ENCODE measurements at places on chromosomes 1 and 21.

DNA sequence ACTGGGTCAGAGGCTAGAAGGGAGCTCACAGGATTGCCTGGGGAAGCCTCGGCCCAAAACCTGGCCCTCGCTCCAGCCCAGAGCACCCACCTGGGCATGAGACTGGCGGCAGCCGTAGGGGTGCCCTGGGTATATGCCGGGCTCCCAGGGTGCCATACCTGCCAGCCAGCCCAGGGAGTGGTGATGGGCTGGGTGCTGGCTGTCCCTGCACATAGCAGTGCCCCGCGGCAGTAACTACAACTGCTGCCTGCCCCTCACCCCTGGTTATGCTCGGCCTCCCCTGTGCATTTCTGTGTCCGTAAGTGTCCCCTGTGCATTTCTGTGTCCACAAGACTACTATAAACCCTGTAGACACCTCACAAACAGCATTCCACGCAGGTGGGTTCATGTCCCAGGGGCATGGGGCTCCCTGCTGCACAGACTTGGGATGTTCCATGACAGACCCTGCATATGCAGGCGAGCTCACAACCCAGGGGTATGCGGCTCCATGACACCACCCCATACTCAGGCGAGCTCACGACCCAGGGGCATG is 5.8 kb upstream of the SPATC1L start:
- DNase-seq = no peak
- H3K27ac ChIP-seq = no peak overlapping the region
- no peaks in the 10 kb centered on the region for H3K27me3 ChIP-seq
- peaks cover 6% of the 10 kb centered on the region for H3K36me3 ChIP-seq

GRCh38 chr1:208187499-208188041 is 56.6 kb downstream of the PLXNA2 start:
- H3K27ac ChIP-seq = no peak overlapping the region
- H3K4me1 ChIP-seq = peaks cover 10% of the 10 kb centered on the region
- no peak overlapping the region for H3K4me3 ChIP-seq
- H3K27me3 ChIP-seq = peaks cover 6% of the 10 kb centered on the region

DNA sequence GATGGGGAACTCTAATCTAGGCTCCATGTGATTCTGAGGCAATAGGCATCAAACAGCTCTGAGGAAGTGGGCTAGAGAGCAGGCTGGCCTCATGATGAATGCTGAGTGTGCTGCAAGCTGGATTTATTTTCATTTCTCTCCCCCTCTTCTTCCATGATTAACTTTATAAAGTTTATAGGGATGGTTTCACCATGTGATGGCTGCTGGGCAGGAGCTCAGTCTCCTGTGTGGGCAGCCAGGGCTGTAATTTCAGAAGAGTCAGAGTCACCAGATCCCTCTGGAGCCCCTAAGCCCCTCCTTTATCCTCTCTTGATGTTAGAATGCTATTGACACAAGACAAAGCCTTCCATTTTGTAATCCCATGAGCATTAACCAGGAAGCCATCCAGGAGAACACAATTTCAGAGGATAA is 143.6 kb downstream of the CNIH3 start:
- DNase-seq = no peak
- peaks cover 2% of the 10 kb centered on the region for H3K27me3 ChIP-seq
- H3K27ac ChIP-seq = no peak overlapping the region

DNA sequence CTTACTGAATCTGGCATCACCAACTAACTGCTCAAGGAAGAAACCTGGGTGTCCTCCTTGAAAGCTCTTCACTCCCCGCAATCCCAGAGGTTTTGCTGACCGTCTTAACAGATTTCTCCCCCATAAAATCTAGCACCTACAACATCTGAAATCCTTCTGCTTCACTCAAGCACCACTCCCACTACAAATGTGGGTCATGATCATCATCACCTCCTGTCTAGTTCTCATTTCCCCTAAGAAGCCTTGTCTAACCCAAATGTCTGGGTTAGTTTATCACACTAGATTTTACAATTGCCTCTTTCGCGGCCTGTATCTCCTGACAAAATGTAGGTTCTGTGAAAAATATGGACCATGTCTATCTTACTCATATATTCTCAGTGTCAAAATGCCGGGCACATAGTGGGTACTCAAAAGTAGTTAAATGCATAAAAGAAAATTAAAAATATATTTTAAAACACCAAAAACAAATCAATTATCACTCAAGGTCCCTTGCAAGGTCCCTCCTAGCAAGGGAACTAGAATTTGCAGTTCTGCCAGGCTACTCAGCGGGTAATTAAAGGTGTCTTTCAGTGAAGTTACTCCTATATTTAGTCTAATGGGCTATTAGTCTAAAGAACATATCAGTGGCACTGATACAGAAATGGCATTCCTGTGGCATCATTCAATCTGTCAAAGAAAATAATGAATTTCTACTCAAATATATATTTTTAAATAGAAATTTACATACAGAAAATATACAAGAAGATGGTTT is 19.6 kb downstream of the C21orf91 start:
- H3K27ac ChIP-seq = peak overlapping the region; percentile 7

GRCh38 chr1:41323243-41323642 is 38.0 kb upstream of the FOXO6 start:
- no peak overlapping the region for H3K4me3 ChIP-seq
- H3K27me3 ChIP-seq = no peaks in the 10 kb centered on the region
- H3K27ac ChIP-seq = no peak overlapping the region
- no peaks in the 10 kb centered on the region for H3K4me1 ChIP-seq
- H3K36me3 ChIP-seq = no peaks in the 10 kb centered on the region

- peaks cover 28% of the 10 kb centered on the region for H3K36me3 ChIP-seq
- H3K4me1 ChIP-seq = peaks cover 22% of the 10 kb centered on the region
- peak overlapping the region; percentile 95 for H3K4me3 ChIP-seq
These were observed 492 bp upstream of the PGM1 start for GRCh38 chr1:63592536-63593302.

DNA sequence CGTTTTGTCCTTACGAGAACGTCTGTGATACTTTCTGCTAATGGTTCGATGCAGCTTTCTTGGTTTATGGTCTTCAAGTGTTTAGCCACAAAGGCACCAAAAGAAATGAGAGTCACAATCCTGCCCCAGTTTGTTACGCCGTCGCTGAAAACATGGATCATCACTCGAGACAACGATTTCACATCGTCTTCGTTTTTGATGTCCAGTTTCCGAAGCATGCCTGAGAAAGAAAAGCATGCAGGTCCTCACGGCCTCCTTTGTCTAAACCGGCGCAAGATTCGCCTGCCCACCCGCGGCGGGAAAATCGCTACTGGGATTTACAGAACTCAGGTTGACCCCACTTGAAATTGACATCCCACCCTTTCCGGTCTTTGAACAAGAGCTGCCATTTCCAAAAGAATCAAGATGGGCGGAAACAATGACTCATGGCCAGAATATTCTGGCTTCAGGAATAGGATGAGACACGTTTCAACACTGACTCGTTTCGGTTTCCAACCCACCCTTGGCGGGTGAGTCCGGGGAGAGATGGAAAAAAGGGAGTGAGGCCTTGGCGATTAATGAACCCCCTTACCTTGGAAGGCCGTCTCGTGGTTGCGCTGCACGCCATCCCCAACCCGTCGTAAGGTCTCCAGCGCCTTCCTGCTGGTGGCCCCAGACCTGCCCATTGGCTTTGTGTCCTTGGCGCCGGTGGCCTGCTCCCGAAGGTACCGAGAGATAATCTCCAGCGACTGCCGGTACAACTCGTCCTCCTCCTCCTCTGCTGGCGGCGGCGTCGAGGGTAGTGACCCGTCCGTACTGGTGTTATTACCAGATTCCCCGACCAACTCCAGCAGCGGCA is 919 bp downstream of the MCL1 start:
- peak overlapping the region; percentile 98 for H3K27ac ChIP-seq
- H3K27me3 ChIP-seq = peaks cover 4% of the 10 kb centered on the region
- H3K4me3 ChIP-seq = peak overlapping the region; percentile 99
- H3K4me1 ChIP-seq = peaks cover 38% of the 10 kb centered on the region

DNA sequence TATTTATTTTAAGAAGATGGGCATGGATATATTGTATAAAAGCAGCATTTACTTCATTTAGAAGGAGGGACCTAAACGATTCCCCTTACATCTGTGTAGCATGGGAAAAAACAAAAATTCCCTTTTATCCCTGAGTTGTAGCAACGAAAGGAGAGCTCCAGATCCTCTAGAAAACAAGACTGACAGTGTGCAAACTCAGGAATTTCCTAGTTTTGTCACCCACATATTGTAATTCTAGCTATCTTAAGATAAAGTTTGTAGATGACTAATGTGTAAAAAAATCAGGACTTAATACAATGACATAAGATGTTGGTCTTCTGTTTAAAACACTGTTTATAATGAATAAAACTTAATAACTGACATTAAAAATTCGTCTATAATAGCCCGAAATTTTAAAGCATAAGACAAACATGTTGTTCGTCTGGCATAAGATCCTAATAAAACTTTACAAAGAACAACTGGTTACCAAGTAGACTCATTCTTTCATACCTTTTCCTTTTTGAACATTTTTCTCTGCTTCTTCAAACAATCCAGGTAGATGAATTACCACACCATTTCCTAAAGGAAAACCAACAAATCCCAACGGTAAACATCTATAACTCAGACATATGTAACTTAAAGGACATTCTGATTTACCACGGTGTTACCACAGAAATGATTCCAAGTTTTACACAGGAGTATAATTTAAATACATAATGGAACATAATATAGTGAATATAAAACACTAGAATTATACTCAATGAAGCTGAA is 15.2 kb downstream of the ADSS2 start:
- H3K36me3 ChIP-seq = peaks cover 35% of the 10 kb centered on the region
- no peaks in the 10 kb centered on the region for H3K27me3 ChIP-seq
- no peak for DNase-seq
- no peak overlapping the region for H3K4me3 ChIP-seq
- peaks cover 32% of the 10 kb centered on the region for H3K4me1 ChIP-seq
- peak overlapping the region; percentile 97 for H3K27ac ChIP-seq

- peaks cover 22% of the 10 kb centered on the region for H3K36me3 ChIP-seq
- DNase-seq = no peak
- H3K4me3 ChIP-seq = peak overlapping the region; percentile 1
- H3K4me1 ChIP-seq = peaks cover 72% of the 10 kb centered on the region
These were observed 44.1 kb downstream of the GPR3 start for GRCh38 chr1:27436204-27437159.

DNA sequence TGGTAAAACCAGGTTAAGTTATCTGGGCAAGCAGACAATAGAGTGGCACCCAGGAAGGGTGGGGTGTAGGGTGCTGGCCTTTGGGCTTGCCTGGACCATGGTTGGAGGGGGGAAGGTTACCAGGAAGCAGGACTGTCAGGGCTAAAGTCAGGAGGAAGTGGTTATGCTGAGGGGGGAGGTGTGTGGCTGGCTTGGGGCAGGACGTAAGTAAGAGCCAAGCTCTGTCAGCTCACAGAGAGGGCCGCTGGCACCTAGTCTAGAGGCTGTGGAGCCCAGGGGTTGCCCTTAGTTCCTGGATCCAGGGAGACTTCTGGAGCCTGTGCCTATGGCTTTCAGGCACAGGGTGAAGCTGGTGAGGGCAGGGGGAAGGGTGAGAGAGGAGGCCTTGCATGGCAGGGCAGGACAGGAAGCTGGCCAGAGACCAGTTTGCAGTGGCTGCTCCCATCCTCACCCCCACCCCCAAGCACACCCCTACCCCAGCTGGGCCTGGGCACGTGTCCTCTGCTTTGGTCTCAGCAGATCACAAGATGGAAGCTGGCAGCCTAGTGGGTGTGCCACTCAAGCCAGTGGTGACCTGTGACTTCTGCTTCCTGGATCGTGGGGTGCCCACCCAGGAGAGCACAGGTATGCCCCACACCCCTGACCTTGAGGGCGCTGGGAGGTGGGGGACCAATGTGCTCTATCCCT is 20.5 kb upstream of the SMYD3 start:
- no peak for DNase-seq
- H3K27me3 ChIP-seq = no peaks in the 10 kb centered on the region
- peaks cover 5% of the 10 kb centered on the region for H3K4me1 ChIP-seq
- H3K27ac ChIP-seq = peak overlapping the region; percentile 17

- peak overlapping the region; percentile 72 for H3K4me3 ChIP-seq
- peaks cover 49% of the 10 kb centered on the region for H3K27me3 ChIP-seq
- no peak for DNase-seq
These were observed 9.1 kb downstream of the CDKN2C start for GRCh38 chr1:50978852-50979781.

DNA sequence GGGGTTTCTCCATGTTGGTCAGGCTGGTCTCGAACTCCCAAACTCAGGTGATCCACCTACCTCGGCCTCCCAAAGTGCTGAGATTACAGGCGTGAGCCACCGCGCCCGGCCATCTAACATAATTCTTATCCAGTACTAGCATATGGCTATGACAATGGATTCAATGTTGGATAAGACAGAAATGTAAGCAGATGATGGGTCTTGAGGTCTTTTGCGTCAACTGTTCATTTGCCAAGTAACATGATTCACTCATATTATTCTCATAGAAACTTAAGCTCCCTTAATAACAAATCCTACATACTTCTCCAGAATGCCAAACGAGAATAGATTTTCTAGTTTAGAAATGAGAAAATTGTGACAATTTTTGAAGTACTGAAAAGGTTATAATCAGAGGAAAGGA is 170.3 kb downstream of the RGS7 start:
- no peak for DNase-seq
- no peak overlapping the region for H3K4me3 ChIP-seq
- H3K27ac ChIP-seq = no peak overlapping the region
- no peaks in the 10 kb centered on the region for H3K4me1 ChIP-seq
- no peaks in the 10 kb centered on the region for H3K27me3 ChIP-seq
- H3K36me3 ChIP-seq = no peaks in the 10 kb centered on the region

- no peaks in the 10 kb centered on the region for H3K4me1 ChIP-seq
- no peaks in the 10 kb centered on the region for H3K36me3 ChIP-seq
- H3K27me3 ChIP-seq = peaks cover 4% of the 10 kb centered on the region
- no peak overlapping the region for H3K4me3 ChIP-seq
- no peak for DNase-seq
- H3K27ac ChIP-seq = no peak overlapping the region
These were observed 362.4 kb upstream of the KAZN start for GRCh38 chr1:14236097-14236496.

- H3K36me3 ChIP-seq = no peaks in the 10 kb centered on the region
- H3K27ac ChIP-seq = no peak overlapping the region
- H3K27me3 ChIP-seq = peaks cover 3% of the 10 kb centered on the region
- no peaks in the 10 kb centered on the region for H3K4me1 ChIP-seq
- no peak overlapping the region for H3K4me3 ChIP-seq
These were observed 212.6 kb downstream of the TGFB2 start for GRCh38 chr1:218557731-218558130.

DNA sequence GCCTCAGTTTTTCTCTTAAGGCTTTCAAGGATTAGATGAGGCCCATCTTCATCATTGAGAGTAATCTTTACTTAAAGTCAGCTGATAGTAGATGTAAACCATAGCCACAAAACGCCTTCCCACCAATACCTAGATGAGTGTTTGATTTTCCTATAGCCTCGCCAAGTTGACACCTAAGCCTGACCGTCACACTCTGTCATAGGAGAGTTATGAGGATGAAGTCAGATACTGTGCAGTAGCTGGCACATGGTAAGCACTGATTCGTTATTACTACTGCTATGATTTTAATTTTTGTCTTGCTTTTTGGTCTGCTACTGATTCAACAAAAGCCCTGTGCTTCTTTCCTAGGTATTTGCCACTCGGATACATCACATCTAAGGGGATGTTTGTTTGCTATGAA is 395.5 kb downstream of the RPS6KC1 start:
- H3K27ac ChIP-seq = no peak overlapping the region
- no peaks in the 10 kb centered on the region for H3K36me3 ChIP-seq
- peaks cover under 1% of the 10 kb centered on the region for H3K27me3 ChIP-seq
- no peaks in the 10 kb centered on the region for H3K4me1 ChIP-seq
- no peak for DNase-seq

- H3K4me1 ChIP-seq = peaks cover 42% of the 10 kb centered on the region
- no peak for DNase-seq
- H3K4me3 ChIP-seq = no peak overlapping the region
- H3K36me3 ChIP-seq = peaks cover 18% of the 10 kb centered on the region
- peak overlapping the region; percentile 13 for H3K27ac ChIP-seq
These were observed 2.8 kb downstream of the USP21 start for GRCh38 chr1:161162052-161162451.

GRCh38 chr1:98201666-98202081 is 280.8 kb upstream of the DPYD start:
- DNase-seq = no peak
- H3K4me3 ChIP-seq = no peak overlapping the region
- no peaks in the 10 kb centered on the region for H3K27me3 ChIP-seq
- H3K27ac ChIP-seq = no peak overlapping the region
